ENCODE measurements at places on chromosomes 5 and 9. TPM values are rescaled to one million over a fixed set of nuclear protein-coding genes. Genes with fewer than 3 reads are reported as not detected.

DNA sequence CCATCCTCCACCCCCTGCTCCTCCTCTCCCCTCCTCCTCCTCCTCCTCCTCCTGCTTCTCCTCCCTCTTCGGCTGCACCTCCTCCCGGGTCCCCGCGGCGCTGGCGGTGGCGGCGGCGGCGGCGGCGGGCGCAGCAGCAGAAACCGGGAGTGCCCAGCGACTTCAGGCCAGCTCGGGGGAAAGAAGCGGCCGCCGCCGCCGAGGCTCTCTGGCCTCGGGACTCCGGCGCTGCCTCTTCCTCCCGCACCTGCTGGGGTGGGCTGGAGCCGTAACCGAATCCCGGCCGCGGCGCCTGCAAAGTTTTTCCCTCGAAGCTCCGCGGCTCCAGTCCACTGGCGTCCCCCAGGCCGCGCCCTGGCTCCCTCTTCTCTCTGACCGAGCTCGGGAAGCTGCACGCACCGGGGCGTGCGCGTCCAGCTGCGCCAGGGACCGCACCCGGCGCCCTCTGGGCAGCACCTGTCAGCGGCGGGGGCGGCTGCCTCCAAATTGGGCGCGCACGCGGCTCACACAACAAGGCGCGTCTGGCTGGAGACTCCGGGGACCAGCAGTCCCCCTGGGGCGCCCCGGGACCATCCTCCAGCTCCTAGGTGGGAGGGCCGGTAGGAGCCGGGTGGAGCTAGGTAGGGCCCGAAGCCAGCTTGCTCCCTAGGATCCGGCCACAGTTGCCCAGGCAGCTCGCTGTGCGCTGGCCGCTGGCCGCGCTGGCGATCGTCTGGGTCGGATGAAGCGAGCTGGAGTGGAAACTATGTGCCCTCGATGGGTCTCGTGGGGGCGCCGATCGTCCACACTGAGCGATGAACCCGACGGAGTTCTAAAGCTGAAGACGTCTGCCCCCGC is at the start of gene MCTP1:
Gene MCTP1 (minus strand): TSS at position 523 of the 837 bp plus-strand sequence.
- no peak for DNase-seq

- DNase-seq: no peak
These were observed 636.4 kb upstream of the ARRDC3 start for GRCh38 chr5:92019376-92019990.

DNA sequence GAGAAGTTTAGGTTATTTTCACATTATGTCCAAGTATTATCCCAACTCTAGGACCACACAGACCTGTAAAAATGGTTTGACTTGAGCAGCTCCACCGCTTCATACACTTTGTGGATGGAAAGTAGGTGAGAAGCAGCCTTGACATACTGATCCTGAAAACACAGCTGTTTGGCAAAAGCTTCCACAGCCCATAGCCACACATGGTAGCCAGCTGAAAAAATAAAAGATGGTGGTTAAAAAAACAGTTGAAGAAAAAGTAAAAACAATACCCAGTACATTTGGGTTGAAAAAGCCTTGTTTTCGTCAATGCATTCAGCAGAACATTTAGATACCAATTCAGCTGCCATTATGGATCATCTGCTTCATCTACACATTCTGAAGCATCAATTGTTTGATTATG is 36.7 kb downstream of the GEMIN5 start:
- no peak for DNase-seq

The DMRT2 gene
- not detected for total RNA-seq
